ENCODE measurements at places on chromosomes 4 and X.
A peak's percentile ranks its signal among the peaks of the same experiment; 100 is the strongest.

- DNase-seq, result no peak
These were observed 166.7 kb downstream of the CRLF2 start for GRCh38 chrX:1045680-1046314.

- no peak for DNase-seq
These were observed 281.3 kb upstream of the ANKRD50 start for GRCh38 chr4:124993838-124994237.

GRCh38 chrX:11952176-11952720, 186.0 kb upstream of the FRMPD4 start:
- no peak for DNase-seq

- no peak for DNase-seq
These were observed 1385.6 kb upstream of the ADGRL3 start for GRCh38 chr4:59814402-59815010.

GRCh38 chr4:94032754-94033153, 174.9 kb upstream of the SMARCAD1 start:
- no peak for DNase-seq

DNA sequence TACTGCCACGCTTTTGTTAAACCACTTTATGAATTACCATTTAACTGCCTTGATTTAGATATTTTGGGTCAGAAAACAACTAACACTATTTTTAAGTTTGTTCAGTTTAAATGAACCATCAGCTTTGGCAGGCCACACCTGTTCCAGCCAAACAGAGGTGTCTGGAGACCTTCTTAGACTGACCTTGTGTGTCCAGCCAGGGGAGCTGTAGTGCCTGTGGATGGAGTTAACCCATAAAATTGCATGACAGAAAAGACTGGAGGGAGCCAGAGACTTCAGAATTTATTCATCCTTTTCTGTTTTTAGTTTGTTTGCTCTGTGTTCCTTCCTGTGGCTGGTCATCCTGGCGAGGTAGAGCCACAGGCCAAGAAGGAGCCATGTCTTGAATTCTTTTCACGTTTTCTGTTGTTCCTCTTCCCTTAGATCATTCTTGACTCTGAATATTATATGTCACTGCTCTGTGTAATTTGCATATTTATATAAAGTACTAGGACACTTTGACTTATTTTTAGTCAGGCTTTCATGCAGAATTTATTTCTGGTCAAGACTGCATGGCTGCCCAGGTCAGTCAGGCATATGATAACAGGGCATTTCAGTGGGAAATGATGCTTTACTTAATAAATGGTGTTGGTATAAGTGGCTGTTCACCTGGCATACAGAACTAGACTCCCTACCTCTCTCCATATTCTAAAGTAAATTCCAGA, 26.7 kb downstream of the HERC3 start:
- DNase-seq, result no peak

- peak; percentile 10 for DNase-seq
These were observed 34.0 kb upstream of the CYBB start for GRCh38 chrX:37745835-37746217.

DNA sequence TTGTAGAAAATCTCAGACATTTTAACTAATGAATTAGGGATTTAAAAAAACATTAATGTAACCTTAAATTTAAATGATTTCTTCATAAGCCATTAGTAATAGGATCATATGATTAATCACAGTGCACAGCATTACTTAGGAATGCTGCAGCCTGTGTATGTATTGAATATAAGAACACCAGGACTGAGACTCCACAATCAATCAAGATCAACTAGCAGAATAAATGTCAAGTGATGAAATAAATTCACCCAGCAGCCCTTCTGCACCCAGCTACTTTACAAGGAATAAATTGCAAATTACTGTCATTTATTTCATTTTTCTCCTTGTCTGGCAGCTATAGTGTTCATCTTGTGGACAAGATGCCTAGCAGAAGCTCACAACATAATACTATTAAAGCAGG, 46.5 kb downstream of the NEIL3 start:
- DNase-seq, result no peak

DNA sequence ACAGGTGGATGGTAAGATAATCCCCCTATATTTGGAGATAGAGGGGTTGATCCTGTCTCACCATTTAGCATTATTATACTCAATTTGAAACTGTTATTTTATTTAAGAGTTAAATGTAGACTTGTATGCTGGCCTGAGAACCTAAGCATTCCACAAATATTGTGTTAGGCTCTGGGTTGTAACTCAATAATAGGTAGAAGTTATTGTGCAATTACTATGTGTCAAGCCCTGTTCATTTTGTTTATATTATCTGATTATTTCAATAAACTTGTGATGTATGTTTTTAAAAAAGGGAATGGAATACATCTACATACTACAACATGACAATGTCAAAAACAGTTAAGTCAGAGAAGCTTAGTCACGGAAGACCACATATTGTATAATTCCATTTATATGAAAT, 13.6 kb upstream of the TXK start:
- DNase-seq, result no peak

- DNase-seq, result no peak
These were observed 328.2 kb downstream of the DKK2 start for GRCh38 chr4:106707776-106708463.

- no peak for DNase-seq
These were observed 231.4 kb downstream of the PRDM5 start for GRCh38 chr4:120691106-120691505.

DNA sequence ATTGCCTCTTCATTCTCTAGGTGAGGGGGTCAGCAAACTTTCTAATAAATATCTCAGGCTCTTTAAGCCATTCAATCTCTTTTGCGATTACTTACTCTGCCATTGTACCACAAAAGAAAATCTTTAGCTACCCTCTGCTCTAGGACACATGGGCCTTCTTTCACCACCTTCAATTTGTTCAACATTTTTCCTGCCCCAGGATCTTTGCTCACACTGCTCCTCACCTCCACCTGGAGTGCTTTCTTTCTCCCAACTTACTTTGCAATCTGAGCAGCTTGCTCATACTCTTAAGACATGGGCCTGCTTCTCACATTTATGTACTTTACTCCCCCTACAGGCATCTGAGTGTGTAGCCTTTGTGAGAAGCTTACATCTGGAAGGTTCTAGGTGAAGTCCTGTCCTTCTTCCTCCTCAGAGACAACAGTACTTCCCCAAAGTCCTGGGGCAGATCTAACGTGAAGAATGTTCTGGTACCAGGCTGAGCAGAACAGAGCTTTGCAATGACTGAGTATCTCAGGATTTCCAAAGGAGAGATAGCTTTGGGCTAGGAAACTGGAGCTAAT, 55.0 kb upstream of the PRDM5 start:
- peak; percentile 26 for DNase-seq

GRCh38 chrX:149272690-149273463, 232.2 kb downstream of the IDS start:
- DNase-seq, result no peak

DNA sequence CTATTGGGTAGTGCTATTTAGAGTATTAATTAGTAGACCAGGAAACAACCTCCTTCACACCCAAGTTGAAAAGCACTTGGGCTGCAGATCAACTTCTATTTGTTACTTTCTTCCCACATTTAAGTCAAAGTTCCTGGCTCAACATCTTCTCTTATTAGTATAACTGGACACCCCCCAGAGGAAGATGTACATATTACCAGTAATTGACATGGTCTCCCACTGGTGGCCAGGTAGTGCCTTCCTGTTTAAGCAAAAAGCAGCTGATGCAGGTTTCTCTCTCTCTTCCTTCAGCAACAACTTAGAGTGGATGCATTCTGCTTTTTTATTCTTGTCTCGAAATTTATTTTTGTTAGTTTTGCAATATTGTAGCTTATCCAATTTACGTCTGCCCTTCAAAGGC, 438.1 kb downstream of the GBA3 start:
- DNase-seq, result no peak

GRCh38 chrX:101904996-101905395, 26.8 kb downstream of the ZMAT1 start:
- no peak for DNase-seq

DNA sequence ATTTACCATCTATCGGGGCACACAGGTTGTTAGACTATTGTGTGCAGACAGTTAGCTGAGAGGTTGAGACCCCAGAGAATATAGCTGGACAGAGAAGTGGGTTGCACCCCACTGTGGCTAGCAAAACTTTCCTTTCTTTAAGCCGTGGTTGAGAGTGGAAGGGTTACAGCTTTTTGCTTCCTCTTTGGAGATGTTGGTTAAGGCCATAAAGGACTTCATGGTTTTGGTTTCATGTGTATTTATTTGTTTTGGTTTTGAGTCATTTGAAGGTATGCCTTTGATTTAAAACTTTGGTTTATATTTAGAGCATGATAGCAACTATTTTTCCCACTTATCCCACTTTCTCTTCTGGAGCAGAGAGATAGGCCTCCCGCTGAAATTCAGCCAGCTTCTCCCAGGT, 274.3 kb upstream of the IL1RAPL1 start:
- DNase-seq, result no peak

DNA sequence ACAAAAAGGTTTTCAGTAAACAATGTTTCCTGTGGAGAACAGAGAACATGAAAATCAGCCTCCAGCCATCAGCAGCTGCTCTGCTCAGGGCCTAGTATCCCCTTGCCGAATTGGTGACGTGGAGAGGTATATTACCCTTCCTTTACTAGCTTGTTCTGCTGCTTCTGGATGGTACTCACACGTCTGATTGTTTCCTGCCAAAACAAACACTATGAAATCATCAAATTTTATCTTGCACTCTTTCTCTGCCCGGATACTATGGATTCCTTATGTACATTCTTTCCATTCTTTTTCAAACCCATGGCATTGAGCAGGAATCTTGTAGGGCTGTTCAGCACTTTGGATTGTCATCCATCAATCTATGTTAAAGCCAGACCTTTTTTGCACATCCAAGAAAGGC, 18.8 kb upstream of the METAP1 start:
- DNase-seq, result no peak

- peak; percentile 65 for DNase-seq
These were observed 7.7 kb downstream of the GAK start for GRCh38 chr4:924107-925096.

DNA sequence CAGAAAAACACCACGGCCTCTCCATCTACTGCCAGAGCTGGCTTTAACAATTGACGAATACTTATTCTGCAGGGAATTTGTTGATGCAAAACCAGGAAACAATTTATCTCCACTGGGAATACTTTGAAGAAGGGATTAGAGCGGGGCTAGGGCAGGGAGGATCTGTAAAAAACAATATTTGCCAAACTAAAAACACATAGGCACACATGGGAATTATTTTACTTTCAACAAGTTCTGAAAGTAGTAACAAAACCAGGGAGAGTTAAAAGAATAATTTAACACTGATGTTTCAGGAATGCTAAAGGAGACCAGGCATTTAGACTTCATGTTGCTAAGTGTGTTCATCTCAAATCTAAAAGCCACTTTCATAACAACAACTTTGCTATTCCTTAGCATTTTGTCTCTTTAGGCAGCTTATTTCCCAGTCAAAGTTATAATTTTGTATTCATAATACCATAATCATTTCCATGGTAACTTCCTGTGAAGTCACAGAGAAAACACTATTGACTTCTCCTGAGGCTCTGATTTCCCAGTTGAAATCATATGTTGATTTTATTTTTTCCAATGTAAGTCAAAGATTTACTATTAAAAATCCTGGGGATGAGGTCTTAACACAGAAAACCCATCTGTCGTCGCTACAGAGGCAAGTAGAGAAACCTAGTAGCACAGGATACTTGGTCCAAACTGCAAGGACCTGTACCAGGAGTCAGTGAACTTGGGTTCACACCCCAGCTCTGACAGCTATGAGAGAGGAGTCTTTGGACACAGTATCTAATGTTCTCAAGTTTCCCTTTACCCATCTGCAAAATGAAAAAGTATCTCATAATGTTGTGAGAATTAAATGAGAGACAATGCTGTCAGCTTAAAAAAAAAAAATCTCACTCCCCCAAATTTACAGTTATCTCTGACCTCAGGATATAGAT, 69.3 kb downstream of the SH3RF1 start:
- no peak for DNase-seq

GRCh38 chr4:186709517-186709916, 14.1 kb downstream of the FAT1 start:
- DNase-seq, result no peak

DNA sequence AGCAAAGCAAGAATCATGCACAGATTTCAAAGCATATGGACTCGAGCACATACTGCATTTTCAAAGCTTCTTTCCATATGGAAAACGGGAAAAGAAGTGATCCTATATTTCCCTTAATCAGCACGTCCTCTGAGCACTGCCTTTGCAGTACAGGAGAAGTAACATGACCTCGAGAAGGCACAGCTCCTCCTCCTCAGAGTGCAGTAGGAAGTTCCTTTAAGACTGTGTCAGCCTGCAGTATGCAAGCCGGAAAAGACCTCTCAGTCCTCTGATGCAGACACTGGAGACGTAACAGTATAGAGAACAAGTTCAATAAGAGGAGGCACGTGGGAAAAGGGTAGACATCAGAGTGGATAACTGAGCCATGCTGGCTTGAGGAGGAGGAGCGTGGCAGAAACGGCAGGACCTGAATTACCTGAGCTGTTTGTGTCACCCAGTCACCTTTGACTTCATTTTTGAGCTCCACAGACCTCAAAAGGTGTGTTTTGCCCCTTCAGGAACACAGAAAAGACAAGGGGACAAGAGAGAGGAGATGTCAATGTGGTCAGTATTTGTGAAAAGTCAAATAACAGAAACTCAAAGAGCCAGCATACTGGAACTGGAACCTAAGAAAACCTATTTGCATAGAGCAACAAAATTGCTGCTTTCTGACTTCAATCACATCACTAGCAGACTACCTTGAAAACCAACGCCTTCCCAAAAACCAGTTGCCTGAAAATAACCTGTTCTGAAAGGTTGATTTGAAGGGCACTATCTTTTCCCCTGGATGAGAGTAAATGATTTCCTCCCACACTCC, 20.8 kb downstream of the IRF2 start:
- peak; percentile 69 for DNase-seq

- no peak for DNase-seq
These were observed 96.4 kb upstream of the IQCM start for GRCh38 chr4:149912000-149912399.

GRCh38 chrX:154327038-154327820, 31.6 kb downstream of the TKTL1 start:
- DNase-seq, result peak; percentile 59

- no peak for DNase-seq
These were observed 135.6 kb downstream of the CHIC2 start for GRCh38 chr4:53928825-53929224.

DNA sequence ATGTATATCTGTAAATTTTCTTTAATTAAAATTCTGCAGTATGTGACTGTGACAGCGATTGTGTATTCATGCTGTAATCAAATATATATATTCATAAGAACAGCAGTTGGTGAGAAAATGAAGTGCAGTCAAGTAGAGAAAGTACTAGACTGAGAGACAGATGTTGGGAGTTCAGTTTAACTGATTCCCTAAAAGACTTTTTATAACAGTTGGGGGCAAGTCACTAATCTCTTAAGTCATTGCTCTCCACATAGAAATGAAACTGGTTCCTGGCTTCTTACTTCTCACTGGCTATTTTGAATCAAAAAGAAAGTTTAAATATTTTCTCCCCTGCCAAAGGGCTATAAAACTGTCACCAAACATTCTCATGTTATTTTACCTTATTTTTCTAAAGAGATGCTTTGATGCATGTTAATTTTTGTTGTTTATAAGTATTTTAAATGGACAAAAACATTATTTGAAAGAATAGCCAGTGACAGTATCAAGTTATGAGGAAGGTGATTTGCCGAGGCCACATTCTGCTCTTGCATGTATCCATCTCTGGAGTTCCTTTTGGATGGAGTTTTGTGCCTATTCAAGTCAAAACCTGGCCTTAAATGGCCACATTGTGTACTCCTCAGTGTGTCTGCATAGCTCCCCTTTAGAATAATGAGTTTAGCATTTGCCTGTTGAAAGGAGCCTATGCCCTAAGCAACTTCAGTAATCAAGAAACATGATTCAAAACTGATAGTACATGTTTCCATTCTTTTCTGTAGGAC, 30.8 kb downstream of the EXOC1 start:
- no peak for DNase-seq

- no peak for DNase-seq
These were observed 184.7 kb downstream of the KCNIP4 start for GRCh38 chr4:21763855-21764254.

Data from activated naive CD4-positive, alpha-beta T cell treated with anti-CD3 and anti-CD28 coated beads for 36 hours (primary cell).